ENCODE measurements at places on chromosomes 3 and 15. TPM values are rescaled to one million over a fixed set of nuclear protein-coding genes. Genes with fewer than 3 reads are reported as not detected.

DNA sequence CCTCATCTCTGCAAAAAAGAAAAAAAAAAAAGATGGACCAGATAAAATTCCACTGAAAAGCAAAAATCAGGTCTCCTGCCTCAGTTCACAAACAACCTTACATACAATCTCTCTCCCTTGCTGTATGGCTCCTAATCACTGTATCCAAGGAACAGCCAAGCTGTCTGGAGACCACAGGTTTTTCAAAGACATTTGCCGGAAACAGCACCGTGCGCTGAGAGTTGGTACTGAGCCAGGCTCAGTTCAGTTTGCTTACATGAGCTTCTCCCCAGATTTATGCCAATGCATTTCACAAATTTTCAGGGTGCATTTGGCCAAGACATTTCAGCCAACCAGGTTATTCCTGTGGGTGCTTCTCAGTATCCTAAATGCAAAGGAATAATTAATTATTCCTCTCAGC is 4.1 kb downstream of the ACP3 start:
- DNase-seq: no peak

The NEK10 gene
- total RNA-seq: 0.74 TPM

- no peak for DNase-seq
Measured at GRCh38 chr3:68819361-68819760, 113.0 kb downstream of the TAFA4 start.

The SEMA7A gene
- total RNA-seq: 16.1 TPM

The CDHR4 gene
- total RNA-seq: not detected

DNA sequence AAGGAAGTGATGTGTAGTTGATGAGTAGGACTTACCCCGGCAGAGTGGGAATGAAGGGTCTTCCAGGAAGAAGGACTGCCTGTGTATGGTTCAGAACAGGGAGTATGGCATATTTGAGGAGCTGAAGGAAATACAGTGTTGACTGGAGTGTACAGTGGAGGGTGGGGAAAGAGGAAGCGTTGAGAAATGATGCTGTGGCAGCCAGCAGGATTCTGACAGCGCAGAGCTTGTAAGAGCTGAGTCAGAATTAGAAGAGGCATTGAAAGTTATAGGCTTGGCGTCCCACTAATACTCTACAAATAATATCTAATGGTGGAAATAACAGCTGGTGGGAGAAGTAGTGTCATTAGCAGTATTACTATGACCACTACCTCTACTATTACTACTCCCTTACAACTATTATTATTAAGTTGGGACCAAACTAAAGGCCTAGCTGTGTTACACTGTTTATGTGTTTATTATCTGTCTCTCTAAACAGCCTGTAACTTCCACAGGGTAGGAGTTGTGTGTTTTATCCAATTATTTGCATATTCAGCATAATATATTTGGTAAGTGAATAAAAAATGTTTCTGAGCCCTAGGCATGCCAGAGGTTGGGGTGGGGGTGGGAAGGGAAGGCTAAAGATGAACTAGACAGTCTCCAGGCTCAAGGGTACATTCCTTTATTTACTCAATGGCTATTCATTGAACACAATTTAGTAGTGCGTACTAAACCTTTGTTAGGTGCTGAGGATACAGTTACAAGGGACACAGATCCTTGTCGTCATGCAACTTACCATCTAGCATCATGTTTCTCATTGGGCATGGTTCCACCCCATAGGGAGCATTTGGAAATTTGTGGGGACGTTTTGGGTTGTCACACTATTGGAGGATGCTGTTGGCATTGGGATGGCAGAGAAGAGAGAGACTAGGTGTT is 428.8 kb upstream of the ONECUT1 start:
- no peak for DNase-seq

- DNase-seq: peak; percentile 35
Measured at GRCh38 chr3:141413391-141413790, 45.1 kb downstream of the ZBTB38 start.

DNA sequence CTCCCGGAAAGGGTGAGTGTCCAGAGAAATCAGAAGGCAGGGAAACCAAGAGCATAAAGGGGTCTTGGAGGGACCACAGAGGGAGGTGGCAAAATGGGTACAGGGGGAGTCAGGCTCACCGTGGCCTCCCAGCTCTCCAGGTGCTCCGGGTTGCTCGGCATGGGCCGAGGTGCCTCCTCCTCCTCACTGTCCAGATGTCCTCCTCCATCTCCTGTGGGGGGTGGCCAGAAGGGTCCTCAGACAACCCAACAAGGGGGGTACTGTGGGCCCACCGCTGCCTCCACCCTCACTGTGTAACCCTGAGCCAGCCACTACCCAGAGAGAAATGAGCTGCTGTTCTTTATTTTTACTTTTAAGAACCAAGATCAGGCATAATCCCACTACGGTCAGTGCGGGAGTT is 30.4 kb upstream of the OR4F6 start:
- no peak for DNase-seq

DNA sequence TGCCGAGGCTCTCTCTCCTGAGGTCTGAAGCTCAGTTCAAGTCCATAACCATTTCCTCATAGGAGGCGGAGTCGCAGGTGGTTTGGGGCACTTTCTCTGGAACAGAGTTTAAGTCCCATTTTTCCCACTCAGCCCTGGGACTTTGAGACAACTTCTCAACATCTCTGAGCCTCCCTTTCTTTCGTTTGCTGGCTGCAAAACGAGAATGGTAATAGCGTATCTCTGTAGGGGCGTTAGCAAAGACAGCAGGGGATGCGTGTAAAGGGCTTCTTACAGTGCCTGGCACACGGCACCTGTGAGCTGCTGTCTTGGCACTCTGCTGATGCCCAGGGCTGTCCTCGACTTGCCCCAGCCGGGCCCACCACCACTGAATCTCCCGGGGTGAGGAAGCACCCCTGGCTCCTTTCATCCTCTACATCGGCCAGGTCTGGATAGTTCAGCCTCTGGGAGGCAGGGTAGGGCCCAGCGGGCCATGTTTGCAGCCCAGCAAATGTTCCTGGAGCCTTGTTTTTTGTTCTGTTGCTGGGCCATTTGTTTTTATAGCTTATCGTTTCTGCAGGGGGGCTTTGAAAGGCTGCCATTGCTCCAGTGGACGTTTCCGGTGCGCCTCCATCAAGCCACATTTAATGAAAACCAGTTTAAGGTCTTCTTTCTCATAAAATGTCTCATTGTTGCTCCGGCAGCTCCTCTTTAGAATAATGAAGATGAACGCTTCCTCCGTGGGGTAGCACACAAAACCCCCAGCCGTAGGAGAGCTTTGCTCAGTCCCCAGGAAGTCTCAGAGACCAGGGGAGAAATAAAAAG is 60.0 kb upstream of the WNT5A start:
- no peak for DNase-seq

The ACVR2B gene
- total RNA-seq: 4.7 TPM

GRCh38 chr3:112865757-112866156 is 19.1 kb upstream of the CD200R1L start:
- no peak for DNase-seq

DNA sequence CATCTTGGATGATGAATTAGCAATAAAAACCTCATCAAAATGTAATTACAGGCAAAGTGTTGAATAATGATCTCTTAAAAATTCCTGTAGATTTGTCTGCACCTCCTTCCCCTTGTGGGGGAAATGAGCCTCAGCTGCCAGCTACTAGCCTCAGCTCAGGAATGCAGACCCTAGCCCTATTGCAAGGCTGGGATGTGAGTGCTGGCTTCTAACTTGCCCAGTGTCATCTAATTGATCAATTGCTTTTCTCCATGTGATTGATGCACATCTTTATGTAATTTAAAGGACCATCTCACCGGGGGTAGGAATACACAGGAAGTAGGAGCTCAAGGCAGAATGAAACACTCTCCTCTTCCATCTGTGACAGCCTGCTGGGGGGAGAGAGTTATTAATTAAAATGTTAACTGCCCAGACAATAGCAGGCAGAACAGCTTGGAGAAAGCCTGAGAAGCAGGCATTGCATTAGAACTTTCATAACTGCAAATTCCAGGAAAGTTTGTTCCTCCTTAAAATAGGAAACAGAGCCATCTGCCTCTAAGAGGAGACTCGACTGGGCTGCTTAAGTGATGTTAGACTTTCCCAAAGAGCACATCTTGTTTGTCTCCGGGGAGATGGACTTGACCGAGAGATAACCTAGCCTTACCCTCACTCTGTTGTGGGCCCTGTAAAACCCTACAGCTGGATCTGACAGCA is 69.6 kb downstream of the LRTM1 start:
- DNase-seq: no peak

- no peak for DNase-seq
Measured at GRCh38 chr3:98563661-98564281, 29.6 kb downstream of the CPOX start.

The GOLGA6B gene
- total RNA-seq: not detected

The NFKBIZ gene
- 48.1 TPM for total RNA-seq

- no peak for DNase-seq
Measured at GRCh38 chr3:157370867-157371266, 65.8 kb upstream of the PTX3 start.

The EHHADH gene
- total RNA-seq: 4.9 TPM

DNA sequence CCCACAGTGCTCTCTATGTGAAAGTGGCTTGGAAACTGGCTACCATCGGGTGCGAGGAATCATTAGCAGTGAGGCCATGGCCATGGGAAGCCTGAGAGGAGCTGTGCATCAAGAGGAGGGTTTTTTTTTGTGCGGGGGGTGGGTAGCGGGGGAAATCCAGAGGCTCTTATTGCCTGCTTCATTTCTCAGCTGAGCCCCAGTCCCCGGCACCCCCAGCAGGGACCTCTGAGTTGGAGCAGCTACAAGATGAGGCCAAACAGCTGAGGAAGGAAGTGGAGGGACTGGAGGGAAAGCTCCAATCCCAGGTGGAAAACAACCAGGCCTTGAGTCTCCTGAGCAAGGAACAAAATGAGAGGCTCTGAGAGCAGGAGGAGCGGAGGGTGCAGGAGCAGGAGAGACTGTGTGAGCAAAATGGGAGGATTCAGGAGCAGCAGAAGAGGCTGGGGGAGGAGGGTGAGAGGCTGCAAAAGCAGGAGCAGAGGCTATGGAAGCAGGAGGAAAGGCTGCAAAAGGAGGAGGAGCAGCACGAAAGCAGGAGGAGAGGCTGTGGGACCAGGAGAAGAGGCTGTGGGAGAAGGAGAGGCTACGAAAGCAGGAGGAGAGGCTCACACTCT is 76.7 kb downstream of the ADAMTS7 start:
- no peak for DNase-seq

GRCh38 chr15:57376696-57377477 is 582 bp downstream of the CGNL1 start:
- no peak for DNase-seq

The GTF2A2 gene
- 127 TPM for total RNA-seq

- no peak for DNase-seq
Measured at GRCh38 chr3:147412917-147413685, 3.9 kb downstream of the ZIC1 start.

DNA sequence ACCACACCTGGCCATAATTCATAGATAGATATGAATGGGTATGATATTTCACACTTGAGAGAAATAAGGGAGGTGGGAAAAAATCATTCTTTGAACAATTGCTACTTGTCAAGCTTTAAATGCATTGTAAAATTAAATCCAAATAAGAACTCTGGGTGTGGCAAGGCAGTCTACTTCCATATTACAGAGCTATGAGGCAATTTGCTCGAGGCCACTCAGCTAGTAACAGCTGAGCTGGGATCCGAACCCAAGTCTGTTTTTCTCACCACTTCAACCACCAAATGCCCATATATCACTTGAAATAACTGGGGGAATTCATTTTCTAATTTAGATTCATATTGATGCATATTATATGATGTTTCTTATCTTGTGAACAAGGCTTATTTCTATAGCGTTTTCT is 482.2 kb upstream of the ADAMTS9 start:
- DNase-seq: no peak

GRCh38 chr3:46261926-46262594 is 19.8 kb downstream of the CCR3 start:
- no peak for DNase-seq

DNA sequence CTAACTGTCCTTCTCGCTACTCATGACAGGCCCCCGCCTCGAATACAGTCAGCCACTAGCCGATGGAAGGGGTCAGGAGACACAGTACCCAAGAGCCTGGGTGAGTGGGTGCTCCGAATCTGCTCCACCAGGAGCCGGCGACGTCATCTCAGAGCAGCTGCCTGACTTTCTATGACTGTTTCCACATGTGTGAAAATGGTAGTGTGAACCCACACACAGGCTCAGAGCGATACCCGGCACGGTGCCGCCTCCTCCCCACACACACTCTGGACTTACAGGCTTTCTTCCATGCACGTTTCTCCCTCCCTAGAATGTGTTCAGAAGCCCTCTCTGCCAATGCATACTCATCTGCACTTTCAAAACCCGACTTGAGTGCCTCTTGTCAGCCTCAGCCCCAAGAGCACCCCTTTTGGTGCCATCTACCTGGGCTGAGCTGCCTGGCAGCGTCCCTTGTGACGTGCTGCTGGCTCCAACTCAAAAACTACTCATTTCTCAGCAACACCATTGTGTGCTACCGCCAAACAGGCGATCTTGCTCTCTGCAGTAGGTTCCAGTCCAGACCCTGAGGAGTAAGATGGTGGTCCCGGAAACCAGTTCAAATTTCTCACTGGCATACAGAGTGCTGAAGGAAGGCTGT is 29.7 kb downstream of the VGLL4 start:
- no peak for DNase-seq

GRCh38 chr3:45904931-45905330 is 18.6 kb downstream of the CCR9 start:
- DNase-seq: no peak

- DNase-seq: no peak
Measured at GRCh38 chr3:63279005-63279841, 1.1 kb downstream of the SYNPR start.

GRCh38 chr3:71690341-71690841 is 34.8 kb downstream of the EIF4E3 start:
- no peak for DNase-seq

The ALDH1A3 gene
- not detected for total RNA-seq

- DNase-seq: no peak
Measured at GRCh38 chr3:31571325-31571724, 38.6 kb downstream of the STT3B start.

DNA sequence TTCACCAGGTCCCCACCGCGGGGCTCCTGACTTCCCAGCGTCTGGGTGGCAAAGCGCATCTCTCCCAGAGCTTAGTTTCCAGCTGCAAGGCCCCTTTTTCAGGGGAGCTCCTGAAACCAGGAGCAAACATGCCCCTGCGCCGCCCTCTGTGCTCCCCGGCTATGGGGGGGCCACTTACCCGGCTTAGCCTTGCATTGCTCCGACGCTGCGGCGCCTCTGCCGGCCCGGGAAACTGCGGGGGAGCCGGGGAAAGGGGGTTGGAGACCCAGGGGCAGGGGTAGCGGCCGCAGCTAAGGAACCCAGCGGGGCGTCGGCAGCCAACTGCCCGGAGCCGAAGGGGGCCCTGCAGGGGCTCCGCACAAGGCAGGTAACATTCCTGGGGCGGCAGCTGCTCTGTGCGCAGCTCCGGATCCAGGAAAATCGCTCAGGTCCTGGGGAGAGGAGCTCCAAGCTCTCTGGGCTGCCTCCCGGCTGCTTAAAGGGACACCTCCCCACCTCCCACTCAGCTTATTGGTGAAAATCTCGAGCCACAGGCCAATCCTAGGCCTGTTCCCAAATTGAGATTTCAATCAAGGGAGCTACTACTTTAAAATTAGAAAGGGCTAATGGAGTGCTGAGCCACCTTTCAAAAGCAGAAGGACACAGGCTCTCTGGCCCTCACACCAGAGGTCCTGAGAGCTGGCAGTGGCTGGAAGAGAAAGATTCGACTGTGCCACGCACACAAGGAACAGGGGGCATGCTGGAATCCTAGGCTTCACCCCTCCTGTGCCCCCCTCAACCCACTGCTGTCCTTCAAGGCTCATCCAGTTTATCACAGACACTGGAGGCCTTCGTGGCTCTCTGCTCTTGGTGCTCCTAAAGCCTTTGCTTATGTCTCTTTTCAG is 42.7 kb upstream of the PRICKLE2 start:
- no peak for DNase-seq

GRCh38 chr15:47184908-47185801 is 532.1 kb upstream of the SEMA6D start:
- no peak for DNase-seq

- DNase-seq: no peak
Measured at GRCh38 chr3:146845361-146845760, 240.2 kb upstream of the PLSCR5 start.

The CAND2 gene
- total RNA-seq: 0.53 TPM
